Fibroblast of gingiva (primary cell): ENCODE measurements at places on chromosomes 7 and 10.

DNA sequence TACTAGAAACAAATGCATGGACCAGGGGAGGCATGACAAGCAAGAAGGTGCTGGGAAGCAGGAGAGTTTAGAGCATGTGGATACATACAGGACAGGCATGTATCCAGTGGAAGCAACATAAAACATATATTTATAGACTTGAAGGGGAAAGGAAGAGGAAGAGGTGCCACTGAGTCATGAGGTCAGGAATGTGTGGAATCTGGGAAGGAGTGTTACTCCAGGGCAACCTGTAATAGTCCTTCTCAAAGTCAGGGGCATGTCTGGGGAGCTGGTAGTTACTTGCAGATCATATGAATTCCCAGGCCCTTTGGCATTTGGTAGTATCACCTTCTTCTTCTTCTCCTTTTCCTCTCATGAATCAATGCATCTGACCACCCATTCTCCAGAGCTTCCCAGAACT lies 246.6 kb downstream of the XPNPEP1 start:
- DNase-seq, result no peak

DNA sequence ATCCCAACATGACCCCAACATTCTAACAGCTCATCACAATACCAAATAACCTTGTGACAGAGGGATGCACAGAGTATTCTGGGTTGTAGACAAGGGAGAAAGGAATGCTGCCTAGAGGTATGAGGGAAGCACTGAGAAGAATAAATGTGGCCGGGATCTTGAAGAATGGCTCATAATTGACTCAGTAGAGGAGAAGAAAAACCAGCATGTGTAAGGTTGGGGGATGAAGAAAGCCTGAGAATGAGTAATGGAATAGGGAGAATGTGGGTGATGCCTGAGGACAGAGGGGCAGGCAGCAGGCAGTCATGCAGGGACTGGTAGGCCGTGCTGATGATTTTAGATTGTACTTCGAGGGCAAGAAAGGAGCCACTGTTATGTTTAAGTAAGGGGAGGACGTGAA lies 75.4 kb upstream of the ELMO1 start:
- DNase-seq, result no peak

DNA sequence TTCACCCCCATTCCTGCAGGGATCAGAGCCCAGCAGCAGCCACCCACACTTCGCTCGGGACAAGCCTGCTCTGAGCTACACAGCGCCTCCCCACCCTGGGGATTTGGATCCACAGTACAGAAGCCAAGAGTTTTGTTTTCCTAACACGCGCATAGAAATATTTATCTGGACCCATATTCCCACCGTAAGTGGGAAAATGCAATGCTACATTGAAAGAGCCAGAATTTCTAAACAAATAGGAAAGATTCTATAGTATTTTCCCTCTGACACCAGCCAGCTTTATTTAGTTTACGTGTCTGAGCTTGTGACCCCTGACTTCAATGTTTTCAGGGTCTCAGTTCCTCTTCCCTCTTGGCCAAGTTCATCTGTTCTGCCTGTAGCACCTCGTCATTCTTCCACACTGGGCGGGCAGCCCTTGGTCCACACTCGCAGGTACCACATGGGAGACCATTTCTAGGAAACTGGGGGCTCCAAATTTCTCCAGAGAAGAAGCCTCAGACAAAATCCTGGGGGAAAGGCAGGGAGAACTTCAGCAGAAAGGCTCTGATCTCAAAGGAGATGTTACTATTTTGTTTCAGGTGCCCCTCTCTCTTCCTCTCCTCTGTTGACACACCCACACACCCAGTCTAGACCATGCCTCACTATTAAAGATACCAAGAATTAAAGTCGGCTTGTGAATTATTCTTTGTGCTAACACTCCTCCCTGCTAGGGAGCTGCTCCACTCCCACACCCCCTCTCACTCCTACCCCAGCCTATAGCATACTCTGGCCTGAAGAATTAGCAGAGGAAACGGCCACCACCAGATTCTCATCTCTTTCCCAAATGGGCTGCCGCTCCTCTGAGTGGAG lies 116.0 kb upstream of the PCGF5 start:
- no peak for DNase-seq

DNA sequence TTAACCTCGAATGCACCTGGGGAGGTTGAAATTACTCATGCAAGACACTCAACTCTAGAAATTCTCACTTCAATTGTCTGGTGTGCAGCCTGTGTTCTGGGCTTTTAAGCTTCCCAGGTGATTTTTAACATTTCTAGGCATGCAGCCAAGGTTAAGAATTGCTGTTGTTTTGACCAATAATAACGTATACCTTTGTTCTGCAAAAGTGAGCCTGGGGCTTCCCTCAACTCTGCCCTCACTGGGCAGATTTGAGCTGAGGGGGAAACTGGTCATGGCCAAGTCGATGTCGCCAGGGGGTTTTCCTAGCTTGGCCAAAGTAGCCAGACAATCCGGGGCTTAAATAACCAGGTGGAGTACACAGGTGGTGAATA lies 568 bp downstream of the PRSS2 start:
- DNase-seq, result no peak

- no peak for DNase-seq
Observed at GRCh38 chr7:55488804-55489340, 83.4 kb downstream of the VOPP1 start.

DNA sequence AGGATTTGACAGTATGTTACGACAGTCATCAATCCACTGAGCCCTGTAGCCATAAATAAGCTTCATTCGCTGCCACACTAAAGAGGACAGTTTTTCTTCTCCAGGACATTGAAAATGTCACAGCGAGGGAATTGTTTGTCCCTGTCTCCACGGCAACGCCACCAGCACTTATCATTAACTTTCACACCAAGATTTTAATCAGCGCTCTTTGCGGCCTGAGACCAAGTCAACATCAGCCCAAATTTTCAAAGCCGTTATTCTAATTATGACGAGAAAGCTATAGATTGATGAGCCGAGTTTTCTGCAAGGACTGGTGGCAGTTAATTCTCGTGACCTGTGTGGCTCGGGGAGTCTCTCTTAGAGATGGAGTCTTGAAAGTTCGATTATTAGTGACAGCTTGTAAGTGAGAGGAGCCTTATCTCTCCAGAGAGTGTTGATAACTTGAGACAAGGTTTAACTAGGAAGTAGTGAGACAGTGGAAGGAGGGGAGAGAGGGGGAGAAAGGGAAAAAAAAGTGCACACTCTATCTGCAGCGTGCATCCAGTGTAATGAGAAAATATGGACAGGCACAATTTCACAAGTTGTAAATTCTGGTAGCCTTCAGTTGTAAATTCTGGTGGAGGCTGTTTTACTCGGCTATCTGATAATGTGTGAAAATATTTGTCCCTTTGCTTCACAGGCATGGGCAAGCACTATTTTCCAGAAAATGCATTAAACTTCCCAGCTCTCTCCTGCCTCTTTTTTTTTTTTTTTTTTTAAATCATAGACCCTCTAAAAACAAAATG lies 473.3 kb downstream of the LRMDA start:
- no peak for DNase-seq

DNA sequence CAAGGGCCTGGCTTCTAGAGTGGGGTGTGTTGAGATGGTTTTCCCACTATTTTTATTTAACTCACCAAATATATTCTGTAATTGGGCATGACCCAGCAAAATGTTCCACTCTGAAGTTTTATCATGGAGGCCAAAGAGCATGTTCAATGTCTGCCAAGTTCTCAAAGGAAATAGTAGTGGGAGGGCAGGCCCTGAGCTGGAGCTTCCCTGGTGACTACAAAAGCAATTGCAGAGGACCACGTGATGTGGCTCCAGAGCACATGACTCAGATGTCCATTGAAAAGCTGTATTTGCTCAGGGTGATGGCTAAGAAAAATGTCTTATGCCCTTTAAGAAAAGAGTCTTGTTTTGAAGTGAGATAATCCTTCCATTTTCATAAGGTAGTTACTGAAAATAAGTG lies 1024.8 kb downstream of the LRMDA start:
- peak; percentile 41 for DNase-seq

DNA sequence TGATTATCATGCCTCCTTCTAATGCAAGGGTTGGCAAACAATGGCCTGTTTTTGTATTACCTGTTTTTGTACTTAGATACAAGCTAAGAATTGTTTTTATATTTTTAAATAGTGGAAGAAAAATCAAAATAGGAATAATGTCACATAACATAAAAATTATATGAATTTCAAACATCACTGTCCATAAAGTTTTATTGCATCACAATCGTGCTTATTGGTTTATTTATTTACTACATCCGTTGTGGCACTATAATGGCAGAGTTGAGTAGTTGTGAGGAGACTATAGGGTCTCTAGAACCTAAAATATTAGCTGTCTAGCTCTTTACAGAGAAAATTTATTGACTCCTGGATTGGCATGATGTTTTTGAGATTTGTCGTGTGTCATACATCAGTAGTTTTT lies 4.1 kb downstream of the KIF20B start:
- DNase-seq, result no peak

DNA sequence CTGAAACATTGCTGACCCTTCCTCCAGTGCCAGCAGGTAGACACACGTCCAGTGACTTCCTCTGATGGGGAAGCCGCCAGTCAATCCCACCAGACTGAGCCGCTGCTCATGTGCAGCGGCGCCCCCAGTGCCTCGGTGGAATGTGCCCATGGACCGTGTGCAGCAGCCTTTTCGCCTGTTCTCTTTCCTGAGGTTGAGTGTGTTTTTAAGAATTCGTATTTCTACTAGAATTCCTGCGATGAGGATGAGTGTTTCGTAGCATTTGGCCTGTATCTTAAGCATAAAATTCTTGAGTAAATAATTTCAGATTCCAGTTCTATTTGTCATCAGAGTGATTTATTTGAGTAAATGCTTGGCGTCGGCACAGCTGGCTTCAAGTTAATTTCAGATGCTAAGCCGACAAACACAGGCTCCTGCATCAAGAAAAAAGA lies 35.4 kb downstream of the BNIP3 start:
- peak; percentile 83 for DNase-seq

DNA sequence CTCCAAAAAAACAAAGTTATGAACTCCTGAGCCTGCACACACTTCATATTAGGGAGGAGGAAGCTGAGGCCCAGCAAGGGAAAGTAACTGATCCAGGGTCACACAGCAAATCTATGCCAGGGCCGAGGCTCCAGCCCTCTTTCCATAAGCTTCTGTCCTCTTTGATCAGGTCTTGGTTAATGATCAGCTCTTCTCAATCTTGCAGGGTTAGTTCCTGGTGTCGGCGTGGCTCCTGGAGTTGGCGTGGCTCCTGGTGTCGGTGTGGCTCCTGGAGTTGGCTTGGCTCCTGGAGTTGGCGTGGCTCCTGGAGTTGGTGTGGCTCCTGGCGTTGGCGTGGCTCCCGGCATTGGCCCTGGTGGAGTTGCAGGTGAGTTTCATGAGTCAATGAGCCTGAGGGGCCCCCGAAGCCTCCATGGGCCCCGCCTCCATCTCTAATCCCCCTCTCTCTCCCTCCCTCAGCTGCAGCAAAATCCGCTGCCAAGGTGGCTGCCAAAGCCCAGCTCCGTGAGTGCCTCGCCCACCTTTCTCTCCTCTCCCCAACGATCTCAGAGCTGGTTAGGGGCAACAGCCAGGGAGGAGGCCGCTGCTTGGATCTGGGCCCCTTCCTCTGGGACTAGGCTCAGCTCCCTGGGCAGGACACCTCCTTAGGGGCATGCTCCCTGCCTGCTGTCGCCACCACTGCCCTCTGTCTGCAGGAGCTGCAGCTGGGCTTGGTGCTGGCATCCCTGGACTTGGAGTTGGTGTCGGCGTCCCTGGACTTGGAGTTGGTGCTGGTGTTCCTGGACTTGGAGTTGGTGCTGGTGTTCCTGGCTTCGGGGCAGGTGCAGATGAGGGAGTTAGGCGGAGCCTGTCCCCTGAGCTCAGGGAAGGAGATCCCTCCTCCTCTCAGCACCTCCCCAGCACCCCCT lies 23.7 kb upstream of the LIMK1 start:
- no peak for DNase-seq

DNA sequence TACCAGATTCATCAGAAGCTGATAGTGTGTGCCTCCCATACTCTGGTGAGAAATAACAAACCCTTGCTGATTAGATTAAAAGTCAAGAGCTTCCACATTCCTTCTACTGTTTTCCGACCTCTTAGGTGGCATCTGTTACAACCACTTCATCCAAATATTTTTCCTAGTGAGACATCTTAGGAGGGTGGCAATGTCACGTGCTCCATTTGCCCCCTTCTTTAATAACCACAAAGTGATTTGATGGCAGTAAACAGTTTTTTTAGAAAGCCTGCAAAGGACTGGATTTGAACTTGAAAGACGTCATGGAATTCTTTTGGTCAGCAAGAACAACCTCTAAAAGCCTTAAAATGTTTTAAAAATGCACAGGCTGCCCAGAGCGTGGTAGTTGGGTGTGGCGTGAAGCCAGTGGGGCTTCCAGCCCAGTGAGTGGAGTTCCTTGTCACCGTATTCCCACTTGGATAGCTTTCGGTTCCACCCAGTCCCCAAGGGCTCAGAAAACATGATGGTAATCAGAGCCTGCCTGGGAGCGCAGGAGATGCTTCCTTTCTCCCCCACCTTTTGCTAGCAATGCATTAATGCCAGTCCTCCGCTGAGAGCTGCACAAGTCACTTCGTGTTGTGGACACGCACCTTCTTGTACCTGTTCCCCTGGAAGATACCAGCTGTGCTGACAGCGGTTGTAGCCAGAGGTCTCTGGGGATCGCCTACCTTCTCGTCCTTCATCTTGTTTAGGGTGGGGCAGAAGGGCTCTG lies 256.4 kb downstream of the KIAA1217 start:
- DNase-seq, result peak; percentile 83
